ENCODE measurements at places on chromosomes 7 and 10. TPM values are rescaled to one million over a fixed set of nuclear protein-coding genes. Genes with fewer than 3 reads are reported as not detected.

NPY gene
- total RNA-seq, result not detected

CTNNA3 gene
- total RNA-seq, result 2.3 TPM

MALRD1 gene
- total RNA-seq, result 3.2 TPM

EEF1AKMT2 gene
- total RNA-seq, result 11.9 TPM

- DNase-seq, result no peak
- no peaks in the 10 kb centered on the region for H3K27me3 ChIP-seq
- peak overlapping the region; percentile 51 for H3K4me3 ChIP-seq
- H3K27ac ChIP-seq, result peak overlapping the region; percentile 81
- peaks cover 14% of the 10 kb centered on the region for H3K4me1 ChIP-seq
Observed at GRCh38 chr10:111077479-111077784, 603 bp downstream of the ADRA2A start.

DNA sequence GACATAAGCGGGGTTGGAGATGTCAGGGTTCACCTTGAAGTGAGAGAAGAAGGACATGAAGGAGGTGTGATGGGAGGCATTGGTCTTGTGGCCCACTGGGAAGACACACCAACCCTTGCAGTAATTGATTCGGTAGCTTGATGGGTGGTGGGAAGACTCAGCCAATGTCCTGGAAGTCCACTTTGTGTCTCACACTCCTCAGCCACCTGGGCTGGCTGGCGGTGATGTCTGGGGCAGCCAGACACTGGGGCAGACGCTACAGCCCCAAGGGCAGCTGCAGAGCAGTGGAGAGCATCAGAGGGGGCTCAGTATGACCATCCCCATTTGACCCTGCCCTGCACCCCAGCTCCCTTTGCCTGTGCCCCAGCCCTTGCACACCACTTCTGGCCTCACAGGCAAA is 16.7 kb upstream of the DRGX start:
- H3K36me3 ChIP-seq, result no peaks in the 10 kb centered on the region
- no peak overlapping the region for H3K27ac ChIP-seq
- DNase-seq, result no peak

GRCh38 chr7:111531993-111532392 is 30.3 kb downstream of the IMMP2L start:
- H3K36me3 ChIP-seq, result no peaks in the 10 kb centered on the region
- H3K27me3 ChIP-seq, result no peaks in the 10 kb centered on the region
- H3K27ac ChIP-seq, result no peak overlapping the region

DNA sequence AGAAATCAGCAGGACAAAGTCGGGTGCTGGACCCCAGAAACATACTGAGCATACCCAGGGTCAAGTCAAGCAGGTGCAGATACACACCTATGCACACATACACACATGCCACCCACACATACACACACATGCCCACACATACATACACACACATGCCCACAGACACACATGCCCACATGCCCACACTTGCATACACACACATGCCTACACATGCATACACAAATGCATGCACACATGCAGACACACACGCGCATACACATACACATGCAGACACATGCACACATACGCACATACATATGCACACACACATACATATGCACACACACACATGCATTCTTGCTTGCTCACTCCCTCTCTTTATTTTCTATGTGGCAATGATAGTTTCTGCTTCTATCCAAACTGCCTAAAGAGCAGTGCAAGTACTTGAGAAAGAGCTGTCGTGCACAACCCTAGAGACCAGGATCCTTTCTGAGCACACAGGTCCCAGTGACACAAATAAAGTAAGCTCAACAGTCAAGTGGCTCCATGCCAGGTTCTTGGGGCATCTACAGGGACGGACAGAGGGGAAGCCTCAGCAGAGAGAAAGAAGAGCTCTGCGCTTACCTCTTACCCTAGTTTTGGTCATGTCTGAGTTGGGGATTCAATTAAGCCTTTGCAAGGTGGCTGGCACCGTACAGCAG is 83.7 kb downstream of the EBF3 start:
- no peaks in the 10 kb centered on the region for H3K4me1 ChIP-seq
- H3K36me3 ChIP-seq, result no peaks in the 10 kb centered on the region
- no peak overlapping the region for H3K27ac ChIP-seq
- DNase-seq, result no peak

- no peak for DNase-seq
- no peak overlapping the region for H3K4me3 ChIP-seq
- H3K36me3 ChIP-seq, result no peaks in the 10 kb centered on the region
- no peak overlapping the region for H3K27ac ChIP-seq
- H3K27me3 ChIP-seq, result no peaks in the 10 kb centered on the region
Observed at GRCh38 chr10:94614558-94614957, 69.0 kb downstream of the HELLS start.

DNA sequence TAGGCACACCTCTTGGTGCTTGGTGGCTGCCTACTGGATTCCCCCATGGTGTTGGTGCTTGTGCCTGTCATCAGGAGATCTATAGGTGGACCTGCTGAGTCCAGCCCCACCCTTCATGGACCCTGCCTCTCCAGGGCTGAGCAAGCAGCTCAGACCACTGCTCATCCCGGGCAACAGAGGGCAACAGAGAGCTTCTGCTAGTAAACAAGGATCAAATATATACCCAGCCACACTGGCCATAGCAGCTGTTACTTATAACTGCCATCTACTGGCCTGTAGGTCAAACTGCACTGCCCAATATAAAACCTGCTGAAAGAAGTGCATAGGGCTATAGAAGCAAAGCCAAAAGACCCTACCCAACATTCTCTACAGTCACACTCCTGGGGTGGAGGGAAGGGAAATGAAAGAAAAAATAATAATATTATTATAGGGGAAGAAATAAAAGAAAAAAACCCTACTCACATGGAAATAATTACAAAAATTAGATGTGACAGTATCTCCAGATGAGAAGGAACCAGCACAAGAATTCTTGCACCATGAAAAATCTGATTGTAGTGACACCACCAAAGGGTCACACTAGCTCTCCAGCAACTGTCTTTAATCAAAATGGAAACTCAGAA is 54.9 kb upstream of the ZNF800 start:
- H3K4me1 ChIP-seq, result no peaks in the 10 kb centered on the region
- H3K36me3 ChIP-seq, result no peaks in the 10 kb centered on the region
- H3K4me3 ChIP-seq, result no peak overlapping the region
- H3K27ac ChIP-seq, result no peak overlapping the region
- no peak for DNase-seq

GRCh38 chr10:6600224-6600987 is 20.3 kb upstream of the PRKCQ start:
- no peaks in the 10 kb centered on the region for H3K4me1 ChIP-seq
- no peak for DNase-seq
- H3K27ac ChIP-seq, result no peak overlapping the region
- no peak overlapping the region for H3K4me3 ChIP-seq
- H3K27me3 ChIP-seq, result no peaks in the 10 kb centered on the region

- no peaks in the 10 kb centered on the region for H3K27me3 ChIP-seq
- H3K27ac ChIP-seq, result no peak overlapping the region
- DNase-seq, result no peak
- no peak overlapping the region for H3K4me3 ChIP-seq
- H3K4me1 ChIP-seq, result no peaks in the 10 kb centered on the region
Observed at GRCh38 chr7:17487343-17487742, 188.9 kb downstream of the AHR start.

DNA sequence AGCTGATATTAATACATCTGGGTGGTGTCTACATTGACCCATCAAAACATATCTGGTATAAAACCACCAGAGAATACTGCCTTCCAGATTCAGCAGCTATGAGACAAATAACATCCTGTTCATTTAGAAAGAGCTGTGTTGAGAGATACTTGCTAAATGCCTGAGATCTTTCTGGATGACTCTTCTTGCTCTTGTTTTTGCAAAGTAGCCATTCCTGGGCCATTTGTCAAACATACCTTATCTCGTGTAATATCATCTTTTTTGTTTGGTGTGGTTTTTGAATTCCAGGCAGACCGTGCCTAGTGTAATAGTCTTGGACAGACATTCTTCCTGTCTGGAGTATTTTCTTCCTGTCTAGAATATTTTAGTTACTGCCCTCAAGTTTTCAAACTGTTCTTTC is 74.7 kb upstream of the PRR15 start:
- H3K36me3 ChIP-seq, result no peaks in the 10 kb centered on the region
- H3K4me1 ChIP-seq, result peaks cover 22% of the 10 kb centered on the region
- no peak for DNase-seq
- H3K4me3 ChIP-seq, result no peak overlapping the region
- peak overlapping the region; percentile 49 for H3K27ac ChIP-seq

DNA sequence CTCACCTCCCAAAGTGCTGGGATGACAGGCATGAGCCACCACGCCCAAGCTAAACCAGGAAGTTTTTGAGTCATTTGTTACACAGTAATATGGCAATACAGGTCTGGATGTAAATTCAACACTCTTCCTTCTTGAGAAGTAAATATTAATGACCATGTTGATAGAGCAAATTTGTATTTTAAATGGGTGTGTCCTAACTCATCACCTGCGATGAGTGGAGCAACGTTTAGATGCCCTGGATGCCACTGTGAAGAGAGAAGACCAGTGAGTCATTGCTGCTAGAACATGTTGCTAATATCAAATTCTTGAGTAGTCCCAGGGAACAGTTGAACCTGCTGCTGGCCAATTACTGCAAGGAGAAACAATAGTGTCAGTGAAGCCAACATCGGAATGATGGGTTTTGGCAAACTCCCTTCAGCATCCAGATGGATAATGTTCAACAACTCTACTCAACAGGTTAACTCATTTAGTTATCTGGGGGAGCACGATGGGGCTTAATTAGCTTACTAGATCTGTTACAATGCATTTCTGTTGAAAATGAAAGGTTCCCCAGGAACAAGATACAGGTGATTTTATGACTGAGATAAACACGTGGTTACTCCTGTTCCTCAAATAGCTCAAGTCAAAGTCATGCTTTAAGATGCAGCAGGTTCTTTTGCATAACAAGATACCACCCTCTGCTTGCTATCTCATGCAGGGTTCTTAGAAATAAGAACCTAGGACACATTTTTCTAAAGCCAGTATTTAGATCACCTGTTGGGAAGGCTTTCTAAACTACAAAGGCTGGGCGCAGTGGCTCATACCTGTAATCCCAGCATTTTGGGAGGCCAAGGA is 146.8 kb downstream of the CALN1 start:
- no peak overlapping the region for H3K27ac ChIP-seq
- DNase-seq, result no peak
- no peaks in the 10 kb centered on the region for H3K27me3 ChIP-seq
- no peak overlapping the region for H3K4me3 ChIP-seq

DNA sequence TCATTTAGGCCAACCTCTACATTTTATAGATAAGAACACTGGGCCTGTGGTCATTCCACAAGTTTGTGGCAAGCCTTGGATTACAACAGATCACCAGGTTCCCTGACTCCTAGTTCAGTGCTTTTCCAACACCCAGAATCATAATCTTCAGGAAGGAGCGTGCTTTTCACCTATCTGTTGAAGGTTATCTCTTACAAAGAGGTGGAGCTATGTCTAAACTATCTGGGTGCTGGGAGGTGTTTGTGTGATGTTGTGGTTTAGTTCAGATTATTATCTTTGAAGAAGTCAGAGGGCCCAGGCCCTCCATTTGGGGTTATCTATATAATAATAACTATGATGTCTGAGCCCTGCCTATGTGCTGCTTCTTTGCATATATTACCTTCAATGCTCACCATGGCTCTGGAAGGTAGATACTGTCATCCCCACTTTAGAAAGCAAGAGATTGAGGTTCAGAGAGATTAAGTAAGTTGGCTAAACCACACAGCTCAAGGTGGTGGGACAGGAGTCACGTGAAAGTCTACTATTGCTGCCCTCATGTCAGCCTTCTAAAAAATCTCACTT is 24.0 kb downstream of the IL2RA start:
- H3K27me3 ChIP-seq, result no peaks in the 10 kb centered on the region
- H3K27ac ChIP-seq, result no peak overlapping the region
- no peaks in the 10 kb centered on the region for H3K36me3 ChIP-seq
- no peak overlapping the region for H3K4me3 ChIP-seq

Data from ovary (tissue), 10 donors.